ENCODE measurements at places on chromosomes 6 and 20.

- DNase-seq: no peak
These were observed 65.8 kb upstream of the CCDC167 start for GRCh38 chr6:37565267-37566110.

DNA sequence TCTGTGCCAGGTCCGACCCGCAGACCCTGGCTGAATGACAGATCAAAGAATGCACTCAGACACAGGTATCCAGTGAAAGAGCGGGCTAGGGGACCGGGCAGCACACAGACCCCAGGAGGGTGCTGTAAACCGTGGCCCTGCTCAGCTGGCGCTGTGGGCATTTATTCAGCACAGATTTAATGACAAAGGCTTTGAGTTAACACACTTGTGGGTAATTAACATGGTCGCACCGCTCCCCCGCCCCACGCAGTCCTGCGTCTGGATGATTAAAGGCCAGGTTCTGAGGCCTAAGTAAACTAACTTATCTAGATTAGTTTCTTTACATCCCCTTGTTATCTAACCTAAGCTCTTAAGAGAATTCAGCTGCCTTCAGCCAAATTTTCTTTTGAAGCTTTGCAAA lies 3.5 kb downstream of the MAK start:
- DNase-seq: no peak

DNA sequence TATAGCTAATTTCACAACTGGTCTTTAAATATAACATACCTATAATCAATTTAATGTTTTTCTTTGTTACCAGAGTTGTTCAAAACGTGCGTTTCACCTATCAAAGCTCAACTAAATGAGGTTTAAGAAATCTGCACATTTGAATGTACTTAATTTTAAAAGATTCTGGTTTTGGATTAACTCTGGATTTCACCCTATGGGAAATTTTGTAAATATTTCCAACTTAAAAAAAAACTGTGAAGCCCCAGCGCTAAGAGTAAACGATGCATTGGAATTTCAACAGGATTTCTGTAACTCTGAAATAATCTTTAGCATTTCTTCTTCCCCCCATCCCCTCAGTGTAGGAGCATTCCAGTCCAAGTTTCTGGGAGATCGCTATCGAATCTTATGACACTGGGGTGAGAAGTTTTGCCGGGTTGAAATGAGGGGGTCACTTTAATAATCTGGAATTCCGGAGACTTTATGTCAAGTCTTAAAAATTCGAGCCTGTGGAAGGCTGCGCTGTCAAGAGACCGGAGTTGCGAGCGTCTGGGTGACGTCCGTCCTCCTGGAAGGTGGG lies 643 bp upstream of the MAP3K4 start:
- no peak for DNase-seq

GRCh38 chr20:49545572-49545971 lies 22.4 kb downstream of the PTGIS start:
- DNase-seq: no peak

GRCh38 chr6:157527471-157527907 lies 146.5 kb downstream of the ZDHHC14 start:
- DNase-seq: no peak

DNA sequence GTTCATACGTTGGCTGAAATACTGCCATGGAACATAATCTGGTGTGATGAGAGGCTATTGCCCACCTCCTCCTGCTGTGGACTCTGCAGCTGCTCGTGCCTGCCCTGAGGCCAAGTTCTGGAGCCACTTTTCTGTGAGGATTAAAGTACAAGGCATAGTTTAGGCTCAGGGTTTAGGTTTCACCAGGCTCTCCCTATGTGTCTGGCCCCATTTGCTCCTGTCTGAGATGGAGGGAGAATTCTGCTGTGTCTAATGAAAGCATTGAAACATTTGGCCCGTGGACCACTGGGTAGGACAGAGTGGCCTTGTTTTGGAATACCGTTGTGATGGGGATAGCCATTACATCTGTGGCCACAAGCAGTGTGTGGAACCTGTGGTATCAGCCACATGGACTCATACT lies 5.9 kb downstream of the WRNIP1 start:
- no peak for DNase-seq

DNA sequence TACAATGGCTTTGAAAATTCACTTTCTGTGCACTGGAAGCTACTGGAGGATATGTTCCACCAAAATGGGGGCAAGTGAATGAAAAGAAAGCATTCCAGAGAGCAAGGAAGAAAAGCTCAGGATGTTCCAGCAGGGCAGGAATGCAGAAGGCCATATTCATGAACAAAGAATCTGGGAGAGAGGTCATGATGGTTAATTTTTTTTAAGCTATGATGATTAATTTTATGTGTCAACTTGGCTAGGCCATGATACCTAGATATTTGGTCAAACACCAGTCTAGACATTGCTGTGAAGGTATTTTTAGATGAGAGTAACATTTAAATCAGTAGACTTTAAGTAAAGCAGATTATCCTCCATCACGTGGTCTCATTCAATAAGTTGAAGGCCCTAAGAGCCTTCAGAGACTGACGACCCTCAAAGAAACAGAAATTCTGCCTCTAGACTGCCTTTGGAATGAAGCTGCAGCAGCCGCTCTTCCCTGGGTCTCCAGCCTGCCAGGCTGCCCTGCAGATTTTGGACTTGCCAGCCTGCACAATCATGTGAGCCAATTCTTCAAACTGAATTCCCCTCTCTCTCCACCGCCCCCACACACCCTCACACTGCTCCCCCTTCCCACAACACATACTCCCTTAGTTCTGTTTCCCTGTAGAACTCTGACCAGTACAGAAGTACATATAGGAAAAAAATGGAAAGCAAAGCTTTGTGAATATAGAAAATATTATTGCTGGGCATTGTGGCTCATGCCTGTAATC lies 20.1 kb upstream of the GCM1 start:
- DNase-seq: no peak

GRCh38 chr20:21191839-21192238 lies 66.0 kb downstream of the KIZ start:
- DNase-seq: no peak

DNA sequence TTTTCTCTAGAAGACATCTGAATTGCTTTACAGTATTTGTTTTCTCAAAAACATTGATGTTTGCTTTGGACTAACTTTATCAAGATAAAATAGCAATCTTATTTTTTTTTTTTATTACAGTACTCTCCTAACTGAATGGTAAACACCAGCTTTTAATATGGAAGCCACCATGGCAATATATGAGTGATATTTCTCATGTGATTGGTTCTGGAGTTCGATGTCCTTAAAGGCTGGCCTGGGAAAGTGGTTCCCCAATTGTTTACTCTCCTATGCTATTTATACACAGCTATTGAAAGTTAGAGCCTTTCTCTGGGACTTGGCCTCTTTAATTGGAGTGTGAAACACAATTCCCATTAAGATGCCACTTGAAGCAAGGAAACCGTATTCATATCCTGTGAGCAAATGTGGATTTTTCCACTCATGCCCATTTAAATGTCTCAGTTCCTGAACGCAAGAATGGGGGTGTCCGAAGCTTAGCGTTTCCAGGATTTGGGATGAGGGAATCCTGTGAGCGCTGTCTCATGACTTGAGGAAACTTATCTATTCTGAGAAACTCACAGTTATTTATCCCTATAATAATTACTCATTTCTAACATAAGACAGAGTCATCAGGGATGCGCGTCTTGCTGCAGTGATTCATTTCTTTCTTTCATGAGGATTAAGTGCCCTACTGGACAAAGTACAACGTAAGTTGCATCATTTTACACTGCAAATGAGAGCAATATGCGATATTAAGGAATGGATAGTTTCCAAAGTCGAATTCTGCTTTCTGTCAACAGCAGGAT lies 143.3 kb upstream of the PREP start:
- DNase-seq: no peak

GRCh38 chr20:53664121-53664520 lies 70.5 kb upstream of the ZNF217 start:
- DNase-seq: no peak

DNA sequence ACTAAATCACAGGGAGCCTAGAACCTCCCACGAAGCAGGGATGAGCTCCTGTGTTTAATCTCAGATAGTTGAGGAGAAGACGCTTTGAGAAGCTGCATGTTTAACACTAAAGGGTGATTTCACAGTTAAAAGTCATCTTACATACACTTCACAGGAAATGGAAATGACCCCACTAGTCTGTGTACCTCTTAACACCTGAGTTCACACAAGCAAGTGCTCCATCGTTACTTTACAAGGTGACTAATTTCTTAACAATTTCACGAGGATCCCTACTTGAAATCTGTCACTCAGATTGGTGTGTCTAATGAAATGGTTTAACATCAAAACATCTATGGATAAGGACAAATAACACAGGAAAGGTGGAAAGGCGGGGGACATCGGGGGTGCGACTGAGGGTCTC lies 93.8 kb upstream of the RPS6KA2 start:
- DNase-seq: no peak

- DNase-seq: no peak
These were observed 62.4 kb downstream of the JAG1 start for GRCh38 chr20:10611357-10611756.

DNA sequence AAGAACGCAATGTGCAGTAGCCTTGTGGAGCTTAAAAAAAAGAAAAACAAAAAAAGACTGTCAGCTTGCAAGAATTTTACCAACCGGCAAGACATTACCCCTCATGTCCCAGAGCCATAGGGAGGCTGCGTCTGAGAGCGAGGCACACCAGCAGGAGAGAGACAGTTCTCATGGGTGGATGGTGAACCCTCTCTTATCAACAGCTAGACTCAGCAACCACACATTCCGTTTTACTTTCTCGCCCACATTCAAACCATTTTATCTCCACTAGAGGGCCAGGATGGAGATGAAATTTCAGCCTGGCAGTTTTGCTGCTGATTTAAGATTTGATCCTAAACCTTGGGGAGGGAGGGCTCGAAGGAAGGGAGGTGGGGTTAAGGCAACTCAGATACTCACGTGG lies 247.0 kb downstream of the ATXN1 start:
- no peak for DNase-seq

DNA sequence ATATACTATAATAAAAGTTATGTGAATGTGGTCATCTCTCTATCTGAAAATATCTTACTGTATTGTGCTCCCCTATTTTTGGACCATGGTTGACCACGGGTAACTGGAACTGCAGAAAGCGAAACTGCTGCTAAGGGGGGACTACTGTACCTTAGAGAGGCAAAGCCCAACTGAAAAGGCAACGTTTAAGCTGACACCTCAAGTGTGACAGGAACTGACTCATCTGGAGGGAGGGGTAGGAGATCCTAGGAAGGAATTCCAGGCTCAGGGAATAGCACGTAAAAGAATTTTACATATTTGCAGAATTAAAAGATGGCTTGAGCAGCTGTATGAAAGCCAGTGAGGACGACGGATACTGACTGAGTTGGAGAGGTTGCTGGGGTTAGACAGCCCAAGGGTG lies 34.8 kb downstream of the ELOVL2 start:
- DNase-seq: no peak

DNA sequence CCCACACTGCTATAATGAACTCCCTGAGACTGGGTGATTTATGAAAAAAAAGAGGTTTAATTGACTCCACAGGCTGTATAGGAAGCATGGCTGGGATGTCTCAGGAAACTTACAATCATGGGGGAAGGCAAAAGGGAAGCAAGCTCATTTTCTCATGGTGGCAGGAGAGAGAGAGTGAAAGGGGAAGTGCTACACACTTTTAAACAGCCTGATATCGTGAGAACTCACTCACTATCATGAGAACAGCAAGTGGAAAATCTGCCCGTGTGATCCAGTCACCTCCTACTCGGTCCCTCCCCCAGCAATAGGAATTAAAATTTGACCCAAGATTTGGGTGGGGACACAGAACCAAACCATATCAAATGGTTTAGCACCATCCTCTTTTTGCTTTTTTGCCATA lies 116.6 kb upstream of the CEP162 start:
- DNase-seq: no peak

- DNase-seq: no peak
These were observed 11.2 kb upstream of the GRM1 start for GRCh38 chr6:146017672-146018071.

- DNase-seq: peak; percentile 30
These were observed 38.2 kb downstream of the KIAA1755 start for GRCh38 chr20:38222231-38222922.
